ENCODE measurements at places on chromosomes 1 and 21. TPM values are rescaled to one million over a fixed set of nuclear protein-coding genes. Genes with fewer than 3 reads are reported as not detected.

C1QTNF12 gene
- 3.9 TPM for total RNA-seq

DNA sequence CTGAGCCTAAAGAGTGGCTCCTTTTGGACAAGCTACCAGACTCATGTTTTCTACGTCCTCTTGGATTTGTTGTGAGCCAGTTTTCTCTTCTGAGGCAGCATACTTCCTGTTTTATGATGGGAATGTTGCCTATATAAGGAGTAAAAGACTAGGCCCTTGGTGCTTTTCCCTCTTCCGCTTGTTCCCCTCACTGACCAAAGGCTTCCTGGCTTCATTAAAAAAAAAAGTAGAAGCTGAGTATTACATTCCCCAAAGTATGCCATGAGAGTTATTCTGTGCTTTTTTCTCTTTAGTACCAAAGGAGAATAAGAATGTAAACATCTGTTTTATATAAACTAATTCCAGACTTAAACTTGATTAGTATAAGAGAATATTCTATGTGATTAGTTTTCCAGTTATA is 6.5 kb upstream of the HMCN1 start:
- H3K4me3 ChIP-seq, result no peak overlapping the region
- H3K27ac ChIP-seq, result no peak overlapping the region
- H3K4me1 ChIP-seq, result no peaks in the 10 kb centered on the region
- no peak for DNase-seq

- peak overlapping the region; percentile 99 for H3K27ac ChIP-seq
- peak; percentile 21 for DNase-seq
- no peaks in the 10 kb centered on the region for H3K27me3 ChIP-seq
- H3K36me3 ChIP-seq, result no peaks in the 10 kb centered on the region
- H3K4me3 ChIP-seq, result peak overlapping the region; percentile 99
- H3K4me1 ChIP-seq, result peaks cover 12% of the 10 kb centered on the region
These were observed 1.2 kb downstream of the CAMSAP2 start for GRCh38 chr1:200739702-200740570.

GPR89A gene
- total RNA-seq, result 19.1 TPM

DNA sequence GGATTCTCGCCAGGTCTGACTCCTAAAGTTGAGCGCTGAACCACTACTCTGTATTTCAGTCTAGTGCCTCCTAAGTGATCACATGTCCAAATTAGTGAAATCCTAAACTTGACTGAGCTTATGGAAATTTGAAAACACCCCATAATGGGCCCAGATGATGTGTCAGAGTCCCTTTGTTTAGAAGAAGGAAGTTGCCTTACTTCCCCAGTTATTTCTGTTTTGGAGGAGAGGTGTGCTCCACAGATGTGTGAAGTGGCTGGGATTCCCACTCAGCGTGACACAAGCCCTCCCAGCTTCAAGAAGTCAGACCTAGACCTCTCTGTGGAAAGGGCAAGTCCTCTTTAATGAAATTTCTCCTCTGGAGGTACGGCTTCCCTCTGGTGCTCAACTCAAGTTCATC is 188.8 kb downstream of the TTLL7 start:
- DNase-seq, result no peak
- no peaks in the 10 kb centered on the region for H3K27me3 ChIP-seq
- H3K27ac ChIP-seq, result no peak overlapping the region
- no peaks in the 10 kb centered on the region for H3K4me1 ChIP-seq
- no peaks in the 10 kb centered on the region for H3K36me3 ChIP-seq

DNA sequence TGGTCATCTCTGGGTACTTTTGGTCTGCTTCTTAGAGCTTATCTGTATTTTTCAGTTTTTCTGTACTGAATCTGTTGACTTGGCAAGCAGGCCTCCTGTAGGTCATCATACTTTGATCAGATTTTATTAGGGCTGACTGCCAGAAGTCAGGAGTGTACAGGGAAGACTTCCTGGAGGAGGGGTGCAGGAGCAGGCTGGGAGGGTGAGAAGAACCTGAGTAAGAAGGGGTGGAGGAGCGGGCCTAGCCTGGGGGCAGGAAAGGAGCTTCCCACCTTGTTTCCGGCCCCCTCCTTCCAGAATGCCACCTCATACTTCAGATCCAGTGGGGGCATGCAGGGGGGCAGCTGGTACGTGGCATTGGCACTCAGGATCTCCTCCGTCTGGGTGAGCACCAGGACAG is 18.3 kb upstream of the IL22RA1 start:
- H3K27me3 ChIP-seq, result peaks cover 20% of the 10 kb centered on the region
- no peak overlapping the region for H3K27ac ChIP-seq
- no peaks in the 10 kb centered on the region for H3K4me1 ChIP-seq
- no peak overlapping the region for H3K4me3 ChIP-seq
- DNase-seq, result no peak

GRCh38 chr1:31315902-31316301 is 19.1 kb downstream of the ZCCHC17 start:
- H3K4me1 ChIP-seq, result no peaks in the 10 kb centered on the region
- H3K27me3 ChIP-seq, result no peaks in the 10 kb centered on the region
- H3K4me3 ChIP-seq, result no peak overlapping the region

- H3K27ac ChIP-seq, result no peak overlapping the region
- no peak for DNase-seq
These were observed 48.6 kb downstream of the TNFRSF8 start for GRCh38 chr1:12111741-12112140.

DNA sequence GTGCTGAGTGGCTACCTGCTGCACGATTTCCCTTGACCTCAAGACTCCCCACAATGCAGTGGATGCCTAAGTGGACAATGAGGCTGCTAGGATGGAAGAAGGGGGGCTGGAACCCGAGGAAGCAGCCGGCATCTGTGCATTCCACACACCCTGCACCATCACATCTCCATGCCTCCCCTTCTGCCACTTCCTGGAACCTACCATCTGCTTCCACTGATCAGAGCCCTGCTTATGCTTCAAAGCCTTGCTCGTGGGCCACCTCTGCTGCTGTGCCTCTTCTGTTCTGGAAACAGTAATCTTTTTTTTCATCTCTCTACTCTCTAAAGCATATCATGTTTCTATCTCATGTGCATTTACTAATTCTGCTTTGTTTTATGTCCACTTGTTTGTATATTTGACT is 66.2 kb upstream of the WDR26 start:
- peaks cover 49% of the 10 kb centered on the region for H3K4me1 ChIP-seq
- H3K4me3 ChIP-seq, result no peak overlapping the region
- H3K36me3 ChIP-seq, result no peaks in the 10 kb centered on the region

- no peak overlapping the region for H3K4me3 ChIP-seq
- peak; percentile 48 for DNase-seq
- no peaks in the 10 kb centered on the region for H3K27me3 ChIP-seq
- H3K4me1 ChIP-seq, result peaks cover 20% of the 10 kb centered on the region
These were observed 57.6 kb downstream of the SPSB1 start for GRCh38 chr1:9350013-9350908.

- DNase-seq, result no peak
- no peak overlapping the region for H3K4me3 ChIP-seq
- no peaks in the 10 kb centered on the region for H3K27me3 ChIP-seq
- no peaks in the 10 kb centered on the region for H3K36me3 ChIP-seq
These were observed 70.1 kb upstream of the EDEM3 start for GRCh38 chr1:184824691-184825323.

DNA sequence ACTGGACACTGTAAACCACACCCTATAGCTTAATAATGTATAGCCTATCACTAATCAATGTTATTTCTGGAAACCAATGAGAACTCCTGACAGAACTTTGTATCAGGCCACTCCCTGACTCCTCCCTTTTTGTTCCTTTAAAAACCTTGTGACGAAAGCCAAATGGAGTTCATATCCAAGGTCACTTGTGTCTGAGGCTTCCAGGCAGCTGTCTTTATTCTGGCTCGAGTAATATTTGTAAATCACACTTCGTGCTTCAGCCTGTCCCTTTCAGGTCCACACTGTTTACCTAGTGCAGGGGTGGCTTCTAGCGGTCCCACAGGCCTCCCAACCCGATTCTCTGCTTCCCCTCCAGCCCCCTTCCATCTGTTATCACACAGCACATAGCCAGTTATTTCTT is 16.2 kb upstream of the CAPN9 start:
- no peaks in the 10 kb centered on the region for H3K4me1 ChIP-seq
- H3K27ac ChIP-seq, result no peak overlapping the region
- no peaks in the 10 kb centered on the region for H3K36me3 ChIP-seq
- peaks cover 6% of the 10 kb centered on the region for H3K27me3 ChIP-seq
- DNase-seq, result no peak

GRCh38 chr1:70071601-70072000 is 133.8 kb downstream of the LRRC40 start:
- H3K4me3 ChIP-seq, result no peak overlapping the region
- H3K4me1 ChIP-seq, result no peaks in the 10 kb centered on the region
- peak; percentile 63 for DNase-seq
- no peaks in the 10 kb centered on the region for H3K27me3 ChIP-seq
- no peaks in the 10 kb centered on the region for H3K36me3 ChIP-seq
- H3K27ac ChIP-seq, result no peak overlapping the region

DNA sequence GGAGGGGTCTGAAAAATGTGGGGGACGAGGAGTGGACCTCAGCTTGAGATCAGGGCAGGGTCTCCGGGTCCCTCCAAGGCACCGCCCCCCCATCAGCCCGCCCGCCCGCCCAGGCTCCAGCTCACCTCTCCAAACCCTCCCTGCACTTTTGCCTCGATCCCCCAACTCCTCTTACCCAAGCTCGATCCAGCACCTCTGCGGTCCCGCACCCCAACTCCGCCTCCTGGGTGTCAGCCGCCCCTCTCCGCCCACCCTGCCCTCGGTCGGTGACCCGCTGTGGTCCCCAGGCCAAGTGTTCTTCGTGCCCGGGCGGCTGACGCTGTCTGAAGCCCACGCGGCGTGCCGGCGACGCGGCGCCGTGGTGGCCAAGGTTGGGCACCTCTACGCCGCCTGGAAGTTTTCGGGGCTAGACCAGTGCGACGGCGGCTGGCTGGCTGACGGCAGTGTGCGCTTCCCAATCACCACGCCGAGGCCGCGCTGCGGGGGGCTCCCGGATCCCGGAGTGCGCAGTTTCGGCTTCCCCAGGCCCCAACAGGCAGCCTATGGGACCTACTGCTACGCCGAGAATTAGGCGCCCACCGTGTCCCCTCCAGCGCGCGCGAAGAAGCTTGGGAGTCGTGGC is 5.7 kb downstream of the HAPLN2 start:
- no peak overlapping the region for H3K4me3 ChIP-seq
- no peak for DNase-seq
- H3K27me3 ChIP-seq, result peaks cover 50% of the 10 kb centered on the region

DNA sequence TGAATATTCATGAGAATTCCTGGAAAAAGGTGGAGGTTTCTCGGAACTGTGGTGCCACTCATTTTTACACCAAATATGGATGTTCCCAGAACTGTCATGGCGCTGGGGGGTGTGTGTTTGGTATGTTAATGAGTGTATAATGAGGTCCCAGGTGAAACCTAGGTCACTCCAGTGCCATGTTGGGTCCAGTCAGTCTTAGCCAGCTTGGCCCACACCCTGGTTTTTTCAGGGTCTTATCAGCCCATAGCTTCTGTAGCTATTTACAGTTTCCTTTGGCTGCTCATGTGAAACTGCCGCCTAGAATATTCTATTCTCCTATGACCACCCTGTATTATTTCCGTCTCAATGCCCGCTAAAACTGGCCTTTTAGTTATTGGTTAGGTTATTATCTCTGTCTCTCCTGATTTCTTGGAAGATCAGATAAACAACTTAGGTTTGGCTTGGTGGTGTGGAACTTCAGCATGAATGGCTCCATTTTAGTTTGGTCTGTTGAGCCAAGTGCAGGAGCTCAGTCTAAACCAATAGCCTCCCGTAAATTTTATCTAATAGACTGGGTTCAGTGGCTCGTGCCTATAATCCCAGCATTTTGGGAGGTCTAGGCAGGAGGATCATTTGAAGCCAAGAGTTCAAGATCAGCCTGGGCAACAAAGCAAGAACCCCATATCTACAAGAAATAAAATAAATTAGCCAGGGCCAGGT is 42.1 kb upstream of the EDARADD start:
- H3K36me3 ChIP-seq, result no peaks in the 10 kb centered on the region
- no peak for DNase-seq
- peaks cover 6% of the 10 kb centered on the region for H3K4me1 ChIP-seq
- no peaks in the 10 kb centered on the region for H3K27me3 ChIP-seq
- H3K4me3 ChIP-seq, result no peak overlapping the region
- H3K27ac ChIP-seq, result no peak overlapping the region

OR2T11 gene
- not detected for total RNA-seq

TMEM82 gene
- not detected for total RNA-seq

DNA sequence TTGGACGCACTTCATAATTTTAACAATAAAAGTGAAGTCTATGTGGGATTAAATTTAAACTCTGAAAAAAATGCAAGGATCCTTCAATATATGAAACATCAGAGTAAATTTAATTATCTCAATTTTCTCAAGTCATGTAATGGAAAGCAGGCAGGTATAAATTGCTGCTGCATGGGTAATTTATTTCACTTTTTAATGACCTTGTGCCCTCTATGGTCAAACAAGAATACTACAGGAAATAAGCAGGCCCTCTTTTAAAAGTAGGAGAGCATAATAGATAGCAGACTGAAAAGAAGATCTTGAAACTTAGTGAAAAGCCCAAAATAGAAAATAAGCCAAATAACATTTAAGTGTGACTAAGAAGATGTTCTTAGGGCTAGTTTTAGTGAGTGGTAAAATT is 22.9 kb downstream of the BCAS2 start:
- no peak overlapping the region for H3K27ac ChIP-seq
- H3K36me3 ChIP-seq, result no peaks in the 10 kb centered on the region
- DNase-seq, result no peak
- no peaks in the 10 kb centered on the region for H3K27me3 ChIP-seq

CELA3B gene
- not detected for total RNA-seq

INSRR gene
- not detected for total RNA-seq

PER3 gene
- 1.8 TPM for total RNA-seq

DNA sequence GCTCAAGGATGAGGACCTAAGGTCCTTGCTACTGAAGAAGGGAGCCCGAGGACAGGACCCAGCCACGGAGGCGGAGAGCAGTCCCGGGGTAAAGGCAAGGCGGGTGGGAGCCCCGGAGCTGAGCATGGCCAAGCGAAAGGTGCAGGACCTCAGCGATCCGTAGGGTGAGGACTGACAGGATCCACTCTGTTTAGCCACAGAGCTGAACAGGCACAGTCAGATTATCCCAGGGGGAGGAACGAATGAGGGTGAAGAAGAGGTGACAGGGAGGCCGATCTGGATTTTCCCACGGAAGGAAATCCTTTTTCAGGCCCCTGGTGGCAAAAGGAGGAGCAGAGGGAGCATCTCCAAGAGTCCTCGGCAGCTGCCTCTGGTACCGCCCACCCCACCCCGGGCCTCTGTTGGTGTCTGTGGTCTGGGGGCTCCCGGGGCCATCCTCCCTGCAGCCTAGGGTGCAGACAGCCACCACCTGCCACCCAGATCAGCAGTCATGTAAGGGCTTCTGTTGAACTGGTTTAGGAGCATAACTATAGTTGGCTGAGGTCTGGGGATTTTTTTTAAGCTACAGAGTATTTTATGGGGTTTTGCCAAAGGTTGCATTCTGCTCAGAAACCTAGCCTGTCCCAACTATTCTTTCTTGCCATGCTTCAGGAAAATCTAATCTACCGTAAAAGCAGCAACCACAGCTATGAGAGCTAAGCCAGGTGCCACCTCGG is 32.3 kb upstream of the LBR start:
- DNase-seq, result no peak
- no peaks in the 10 kb centered on the region for H3K27me3 ChIP-seq
- no peak overlapping the region for H3K27ac ChIP-seq

GRCh38 chr1:74205266-74205665 is 7.2 kb downstream of the FPGT start:
- no peak overlapping the region for H3K27ac ChIP-seq
- H3K36me3 ChIP-seq, result no peaks in the 10 kb centered on the region
- H3K27me3 ChIP-seq, result no peaks in the 10 kb centered on the region
- no peak overlapping the region for H3K4me3 ChIP-seq

All from astrocyte (in vitro differentiated cells and primary cell).